Activated T-cell treated with anti-CD3 and anti-CD28 coated beads, Interleukin-2, amount 50 U/mL, for 24 hours (primary cell): ENCODE measurements at places on chromosomes 5 and 9.

DNA sequence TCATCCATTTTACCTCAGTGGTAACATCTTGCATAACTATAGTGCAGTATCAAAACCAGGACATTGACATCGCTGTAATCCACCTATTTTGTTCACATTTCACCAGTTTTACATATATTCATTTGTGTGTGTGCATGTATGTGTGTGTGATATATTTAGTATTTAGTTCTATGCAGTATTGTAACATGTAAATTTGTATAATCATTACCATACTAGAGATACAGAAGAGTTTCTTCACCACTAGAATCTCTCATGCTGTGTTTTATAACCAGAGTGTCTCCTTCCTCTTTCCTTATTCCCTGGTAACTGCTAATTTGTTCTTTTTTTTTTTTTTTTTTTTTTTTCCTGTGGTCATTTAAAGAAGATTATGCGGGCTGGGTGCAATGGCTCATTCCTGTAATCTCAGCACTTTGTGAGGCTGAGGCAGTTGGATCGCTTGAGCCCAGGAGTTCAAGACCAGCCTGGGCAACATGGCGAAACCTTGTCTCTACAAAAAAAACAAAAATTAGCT lies 11.0 kb downstream of the RASA1 start:
- no peak for DNase-seq

GRCh38 chr9:86469476-86470250 lies 115.5 kb upstream of the TUT7 start:
- DNase-seq, result no peak

- no peak for DNase-seq
Measured at GRCh38 chr5:111347021-111347420, 122.8 kb downstream of the CAMK4 start.

DNA sequence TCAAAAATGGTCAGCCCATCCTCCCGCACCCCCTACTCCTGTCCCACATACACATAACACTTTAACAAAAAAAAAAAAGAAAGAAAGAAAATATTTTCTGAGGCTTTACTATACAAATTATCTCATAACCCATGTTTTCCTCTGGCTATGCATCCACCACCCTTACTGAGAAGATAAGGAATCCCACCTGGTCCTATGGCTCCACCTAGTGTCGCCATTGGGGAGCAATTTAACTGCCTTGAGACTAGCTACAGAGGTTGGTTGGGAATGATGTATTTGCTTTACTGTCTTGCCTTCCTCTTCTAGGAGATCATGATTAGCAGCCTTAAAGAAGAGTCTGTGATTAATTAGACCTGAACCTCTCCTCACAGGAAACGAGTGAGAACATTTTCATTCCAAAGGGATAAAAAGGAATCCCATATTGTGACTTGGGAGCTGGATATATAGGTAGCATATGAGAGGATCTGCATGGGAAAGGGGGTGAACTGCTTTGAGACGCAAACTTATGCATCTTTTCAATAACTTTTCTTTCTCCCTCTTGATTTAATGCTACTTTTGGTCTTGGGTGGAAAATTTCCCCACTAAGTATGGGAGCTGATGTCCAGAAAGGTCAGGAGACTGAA lies 77.7 kb upstream of the SELENOP start:
- DNase-seq, result peak; percentile 57

GRCh38 chr9:437066-437465 lies 222.4 kb downstream of the DOCK8 start:
- no peak for DNase-seq

DNA sequence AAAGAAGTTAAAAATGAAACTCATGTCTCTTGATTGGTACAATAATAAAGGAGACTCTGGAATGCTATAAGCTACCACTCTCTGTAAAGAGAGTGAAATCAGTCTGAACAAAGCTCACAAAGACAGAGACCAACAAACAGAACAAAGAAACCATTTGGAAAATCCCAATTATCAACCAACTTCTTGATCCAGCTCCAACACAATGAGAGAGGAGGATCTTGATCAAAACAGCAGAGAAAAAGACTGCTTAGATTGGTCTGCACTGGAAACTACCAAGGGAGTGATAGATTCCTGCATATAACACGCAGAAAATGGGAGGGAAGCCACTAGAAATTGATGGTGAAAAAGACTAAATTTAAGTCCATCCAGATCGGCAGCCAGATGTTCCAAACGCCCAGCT lies 23.1 kb upstream of the RNF38 start:
- DNase-seq, result no peak

DNA sequence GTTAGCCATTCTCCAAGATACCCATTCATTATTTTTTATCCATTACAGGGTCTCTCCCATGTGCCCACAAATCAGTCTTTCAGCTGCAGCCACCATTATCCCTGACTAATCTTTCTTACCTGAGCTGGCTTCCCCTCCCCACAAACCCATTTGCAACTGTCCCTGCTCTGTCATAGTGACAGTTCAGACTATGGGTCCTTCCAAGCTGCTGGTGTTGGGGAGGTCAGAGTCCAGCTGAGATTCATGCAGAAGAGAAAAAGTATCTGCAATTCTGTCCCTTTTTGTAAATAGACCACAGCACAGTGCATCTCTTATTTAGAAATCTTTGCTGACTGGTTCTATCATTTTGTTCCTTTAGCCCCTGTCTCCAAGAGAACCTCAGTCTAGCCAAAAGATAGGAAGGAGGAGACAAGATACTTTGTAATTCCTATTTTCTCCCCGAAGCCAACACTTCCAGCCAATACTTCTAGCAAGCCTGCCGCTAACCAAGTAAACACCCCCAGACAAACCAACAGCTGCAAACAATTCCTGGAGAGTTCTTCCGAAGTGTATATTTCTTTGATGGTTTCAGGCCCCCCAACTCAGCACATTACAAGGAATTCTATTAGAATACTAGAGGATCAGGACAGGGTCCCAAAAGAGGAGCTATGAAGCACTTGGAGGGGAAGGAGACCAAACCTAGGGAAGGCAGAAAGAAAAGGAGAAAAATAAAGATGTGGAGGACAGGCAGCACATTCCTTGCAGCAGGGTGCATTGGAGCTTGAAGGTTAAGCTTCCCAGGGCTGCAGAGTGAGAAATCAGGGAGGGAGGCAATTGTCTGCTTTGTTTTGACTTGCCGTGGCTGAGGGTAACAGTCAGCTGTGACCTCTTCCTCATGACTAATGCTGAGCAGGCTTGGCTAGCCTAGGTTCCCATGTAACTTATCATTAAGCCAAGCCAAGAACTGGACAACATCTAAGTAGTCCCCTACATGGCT lies 148.5 kb downstream of the SGCD start:
- no peak for DNase-seq

DNA sequence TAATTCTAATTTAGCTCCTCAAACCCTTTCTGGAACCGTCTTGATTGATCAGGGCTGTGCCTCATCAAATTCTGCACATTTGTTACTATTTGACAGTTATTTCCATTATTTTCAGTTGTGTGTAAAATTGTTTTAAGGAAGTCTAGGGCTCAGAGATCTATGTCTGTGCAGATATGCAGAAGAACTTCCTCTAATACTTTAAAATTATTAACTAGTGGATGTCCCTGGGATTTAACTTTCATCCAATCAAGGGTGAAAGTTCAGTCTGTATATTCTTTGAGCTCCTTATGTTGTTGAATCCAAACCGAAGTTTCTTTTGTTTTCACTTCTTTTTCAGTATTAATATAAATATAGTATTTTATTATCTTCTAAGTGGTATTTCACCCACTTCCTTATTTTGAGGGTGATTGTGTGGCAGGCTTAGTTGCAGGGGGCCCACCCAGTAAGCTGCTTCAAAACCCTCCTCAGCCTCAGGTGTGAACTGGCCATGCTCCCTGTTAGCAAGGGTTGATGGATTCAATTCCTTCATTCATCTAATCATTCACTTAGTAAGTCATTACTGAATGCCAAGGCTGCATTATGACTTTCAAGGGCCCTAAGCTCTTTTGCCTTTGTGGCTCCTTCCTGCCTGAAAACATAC lies 2.1 kb upstream of the CAMLG start:
- DNase-seq, result no peak

- DNase-seq, result no peak
Measured at GRCh38 chr9:2356041-2356790, 265.4 kb upstream of the VLDLR start.

DNA sequence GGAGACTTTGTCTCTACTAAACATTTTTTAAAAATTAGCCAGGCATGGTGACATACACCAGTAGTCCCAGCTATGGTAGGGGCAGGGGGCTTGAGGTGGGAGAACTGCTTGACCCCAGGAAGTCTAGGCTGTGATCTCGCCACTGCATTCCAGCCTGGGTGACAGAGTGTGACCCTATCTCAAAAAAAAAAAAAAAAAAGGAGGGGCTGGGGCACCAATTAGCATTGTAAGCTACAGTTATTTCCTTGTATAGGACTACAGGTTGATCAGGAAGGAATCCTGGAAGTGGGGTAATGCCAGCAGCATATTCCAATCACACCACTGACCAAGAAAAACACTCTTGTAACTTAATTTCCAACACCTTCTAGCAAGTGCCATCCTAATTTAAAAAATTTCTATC lies 32.1 kb downstream of the PWWP2A start:
- no peak for DNase-seq

DNA sequence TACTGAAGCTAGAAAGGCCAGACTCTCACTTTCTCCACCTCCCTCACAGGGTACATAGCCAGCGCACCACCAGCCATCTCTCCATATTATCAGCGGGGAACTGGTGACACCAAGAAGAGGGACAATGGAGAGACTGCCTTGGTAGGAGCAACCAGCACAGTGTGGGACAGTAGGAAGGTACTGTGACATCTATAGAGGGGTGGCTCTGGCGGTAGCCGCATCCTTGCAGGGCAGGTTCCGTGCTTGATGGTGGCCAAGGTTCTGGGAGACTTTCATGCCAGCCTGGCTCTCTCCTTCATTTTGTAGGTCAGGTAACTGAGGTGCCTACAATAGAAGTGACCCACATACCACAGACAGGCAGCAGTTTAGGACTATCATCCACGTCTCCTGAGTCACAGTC lies 65.5 kb upstream of the SMIM23 start:
- no peak for DNase-seq

DNA sequence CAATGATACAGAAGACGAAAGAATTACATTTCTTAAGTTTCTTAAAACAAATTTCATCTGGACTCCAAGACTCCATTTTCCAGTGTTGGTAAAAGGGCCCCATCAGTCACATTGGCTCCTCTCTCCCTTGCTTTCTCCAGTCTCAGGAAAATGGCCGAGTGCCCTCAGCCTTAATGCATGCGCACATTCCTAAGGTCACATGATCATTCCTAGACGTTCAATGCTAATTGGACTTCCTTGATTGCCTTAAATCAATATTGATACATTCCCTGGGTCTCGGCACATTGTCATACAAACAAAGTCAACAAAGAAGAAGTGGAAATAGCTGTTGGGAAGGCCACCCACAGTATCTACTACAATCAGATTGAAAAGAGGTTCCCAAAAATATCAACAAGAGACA lies 413.6 kb upstream of the GRAMD2B start:
- DNase-seq, result no peak

DNA sequence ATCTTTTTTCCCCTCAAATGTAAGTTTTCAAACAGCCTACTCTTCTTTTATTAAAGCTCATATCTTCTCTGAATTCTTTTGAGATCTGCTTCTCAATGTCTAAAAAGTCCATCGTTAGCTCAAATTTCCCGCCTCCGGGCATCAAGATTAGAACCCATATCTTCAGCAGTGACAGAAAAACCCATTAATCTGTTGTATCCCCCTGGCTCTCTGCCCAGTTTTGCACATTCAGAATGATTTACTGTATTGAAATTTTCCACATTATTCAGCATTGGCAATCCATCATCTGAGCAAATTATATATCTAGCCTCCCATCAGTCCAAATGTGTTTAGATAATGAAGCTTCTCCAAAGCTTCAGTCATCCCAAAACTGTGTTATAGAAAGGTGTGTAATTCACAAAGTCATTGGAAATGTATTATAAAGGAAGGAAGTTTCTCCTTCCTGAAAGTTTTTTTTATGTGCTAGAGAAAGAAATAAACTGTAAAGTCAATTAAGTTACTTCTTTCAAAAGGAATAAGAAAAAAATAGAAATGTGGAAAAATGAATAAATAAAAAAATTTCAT lies 849.9 kb downstream of the MAT2B start:
- DNase-seq, result no peak

DNA sequence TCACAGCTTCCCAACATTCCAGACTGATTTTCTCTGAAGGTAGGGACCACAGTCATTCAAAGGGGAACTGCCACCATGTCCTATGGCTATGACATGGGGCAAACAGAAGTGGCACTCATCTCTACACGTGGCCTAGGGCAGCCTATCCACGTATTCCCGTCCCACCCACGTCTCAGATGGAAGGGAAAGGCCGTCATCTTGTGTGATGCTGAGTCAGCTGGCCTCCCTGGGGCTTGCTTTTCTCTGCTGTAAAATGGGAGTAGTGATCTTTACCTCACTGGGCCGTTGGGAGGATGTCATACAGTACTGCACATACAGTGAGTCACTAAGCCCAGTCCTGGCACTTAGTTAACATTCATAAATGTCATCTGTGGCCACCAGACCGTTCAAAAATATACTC lies 72.3 kb downstream of the RAPGEF1 start:
- DNase-seq, result peak; percentile 70

DNA sequence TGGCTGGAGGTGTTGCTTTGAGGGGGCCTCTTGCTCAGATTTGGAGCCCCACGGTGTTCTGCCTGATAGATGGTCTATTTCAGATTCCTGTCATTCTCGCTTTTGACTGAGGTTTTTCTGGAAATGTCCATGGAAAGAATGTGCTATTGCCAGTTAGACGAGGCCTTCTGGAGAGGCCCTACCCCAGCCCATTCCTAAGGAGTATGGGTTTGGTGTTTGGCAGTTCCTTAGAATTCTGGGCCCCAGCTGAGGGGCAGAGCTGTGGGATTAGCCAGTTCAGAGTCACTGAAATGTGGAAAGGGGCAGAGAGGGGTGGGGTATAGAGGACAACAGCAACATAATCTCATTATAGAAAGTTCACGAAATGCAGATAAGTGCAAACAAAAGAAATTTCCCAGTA lies 50.5 kb downstream of the GALNT10 start:
- no peak for DNase-seq

GRCh38 chr9:114925672-114926071 lies 4.7 kb downstream of the TNFSF8 start:
- no peak for DNase-seq

DNA sequence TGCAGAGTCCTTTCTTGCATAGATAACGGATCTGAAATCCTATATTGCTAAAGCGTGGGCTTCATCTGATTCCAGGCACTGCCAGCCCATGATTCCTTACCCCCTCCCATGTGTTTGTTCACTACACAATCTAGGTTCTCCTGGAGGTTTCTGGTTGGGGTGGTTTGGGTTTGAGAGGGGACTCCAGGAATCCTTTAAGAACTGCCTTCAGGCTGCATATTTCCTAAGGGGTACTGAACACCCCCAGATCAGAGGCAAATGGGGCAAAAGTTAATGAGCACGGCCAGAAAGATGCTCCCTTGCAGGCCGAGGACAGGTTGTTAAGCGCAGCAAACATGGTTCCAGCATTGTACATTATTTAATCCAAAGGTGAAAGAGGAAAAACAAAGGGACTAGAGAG lies 9.9 kb downstream of the NR2F1 start:
- DNase-seq, result no peak

DNA sequence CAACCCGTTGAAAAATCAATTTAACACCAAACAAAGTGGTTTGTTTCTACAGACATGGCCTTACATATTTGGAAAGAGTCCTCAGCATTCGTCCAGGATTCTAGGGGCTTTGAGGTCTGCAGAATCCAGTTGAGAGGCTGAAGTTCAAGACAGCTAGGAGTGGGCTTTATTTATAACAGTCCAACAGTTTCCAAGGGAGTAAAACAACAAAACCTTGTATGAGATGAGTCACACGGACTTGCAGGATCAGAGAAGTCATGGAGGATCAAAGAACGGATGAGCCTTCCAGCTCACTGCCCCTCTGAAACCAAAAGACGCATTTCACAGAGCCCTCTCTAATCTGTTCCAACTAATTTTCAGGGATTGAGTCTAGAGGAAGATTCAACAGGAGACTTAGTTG lies 11.1 kb upstream of the ESM1 start:
- DNase-seq, result no peak
